CD4-positive, alpha-beta T cell treated with Interleukin-15 for 1 hour (primary cell): ENCODE measurements at places on chromosomes 4 and X.

DNA sequence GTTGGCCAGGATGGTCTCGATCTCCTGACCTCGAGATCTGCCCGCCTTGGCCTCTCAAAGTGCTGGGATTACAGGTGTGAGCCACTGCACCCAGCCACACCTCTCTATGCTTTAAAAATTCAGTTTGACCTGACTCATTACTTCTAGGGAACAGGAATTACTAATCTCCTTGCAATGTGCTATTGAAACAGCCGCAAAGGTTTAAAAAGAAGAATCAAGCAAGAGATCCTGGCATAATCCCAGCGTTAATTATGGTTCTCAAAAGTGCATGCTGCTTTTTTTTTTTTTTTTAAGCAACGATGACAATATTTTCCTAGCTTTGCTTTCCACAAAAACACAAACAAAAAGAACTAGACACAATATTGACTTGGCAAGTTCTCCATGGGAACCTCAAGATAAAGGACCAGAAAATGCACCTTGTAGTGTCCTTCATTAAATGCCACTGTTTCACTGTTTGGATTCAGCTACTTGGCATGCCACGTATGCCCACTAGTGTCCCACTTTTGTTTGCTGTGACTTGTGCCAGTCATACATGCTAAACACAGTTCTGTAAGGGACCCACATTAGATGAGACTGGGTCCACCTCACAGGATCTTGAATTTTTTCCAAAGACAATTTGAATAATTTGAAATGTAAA lies 112.6 kb upstream of the PPARGC1A start:
- DNase-seq = no peak

DNA sequence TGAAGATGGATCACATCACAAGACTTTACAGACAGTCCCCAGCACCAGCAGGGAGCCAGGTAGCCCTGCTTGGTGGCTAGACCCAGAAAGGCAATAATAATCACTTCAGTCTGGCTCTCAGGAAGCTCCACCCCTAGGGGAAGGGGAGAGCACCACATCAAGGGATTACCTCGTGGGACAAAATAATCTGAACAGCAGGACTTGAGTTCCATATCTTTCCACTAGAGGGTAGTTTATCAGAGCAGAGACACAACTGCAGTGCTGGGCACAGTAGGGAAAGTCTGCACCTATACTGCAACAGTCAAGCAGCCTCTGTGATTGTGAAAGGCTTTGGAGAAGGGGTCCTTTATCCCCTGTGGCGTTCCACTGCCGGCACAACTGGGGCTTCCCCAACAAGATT lies 547.0 kb upstream of the POU3F4 start:
- no peak for DNase-seq

DNA sequence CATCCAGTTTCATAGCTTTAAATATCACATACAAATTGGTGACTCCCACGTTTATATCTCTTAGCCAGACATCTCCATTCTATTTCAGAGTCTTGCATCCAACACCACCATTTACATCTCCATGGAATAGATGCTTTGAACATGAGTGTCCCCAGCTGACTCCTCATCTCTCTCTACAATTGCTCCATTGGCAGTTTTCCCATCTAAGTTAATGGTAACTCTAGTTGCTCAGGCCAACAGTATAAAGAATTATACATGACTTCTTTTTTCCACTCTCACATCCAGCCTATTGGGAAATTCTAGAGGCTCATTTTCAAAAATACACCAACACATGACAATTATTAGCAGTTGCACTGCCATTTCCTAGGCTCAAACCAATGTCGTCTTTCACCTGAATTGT lies 388.2 kb downstream of the STIM2 start:
- DNase-seq = no peak

- DNase-seq = no peak
These were observed 48.1 kb downstream of the SMC1A start for GRCh38 chrX:53374222-53374820.

GRCh38 chr4:168908851-168909273 lies 101.2 kb downstream of the CBR4 start:
- no peak for DNase-seq

DNA sequence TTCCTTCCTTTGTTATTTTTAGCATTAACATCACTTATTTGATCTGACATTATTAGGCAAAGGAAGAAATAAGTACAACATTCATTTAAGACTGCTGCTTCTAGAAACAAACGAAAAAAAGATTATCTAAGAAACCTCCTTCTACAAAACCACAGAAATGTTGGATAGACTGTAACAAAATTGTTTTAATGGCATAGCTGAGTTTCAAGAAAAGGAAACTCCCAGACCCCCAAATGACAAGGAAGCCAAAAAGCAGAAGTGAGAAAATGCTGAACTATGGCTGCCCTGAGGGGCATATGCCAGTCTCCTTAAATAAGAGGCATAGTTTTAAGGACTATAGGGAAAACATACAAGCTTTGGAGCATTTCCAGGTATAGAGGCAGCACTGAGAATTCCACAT lies 1431.6 kb upstream of the TENM3 start:
- DNase-seq = no peak

DNA sequence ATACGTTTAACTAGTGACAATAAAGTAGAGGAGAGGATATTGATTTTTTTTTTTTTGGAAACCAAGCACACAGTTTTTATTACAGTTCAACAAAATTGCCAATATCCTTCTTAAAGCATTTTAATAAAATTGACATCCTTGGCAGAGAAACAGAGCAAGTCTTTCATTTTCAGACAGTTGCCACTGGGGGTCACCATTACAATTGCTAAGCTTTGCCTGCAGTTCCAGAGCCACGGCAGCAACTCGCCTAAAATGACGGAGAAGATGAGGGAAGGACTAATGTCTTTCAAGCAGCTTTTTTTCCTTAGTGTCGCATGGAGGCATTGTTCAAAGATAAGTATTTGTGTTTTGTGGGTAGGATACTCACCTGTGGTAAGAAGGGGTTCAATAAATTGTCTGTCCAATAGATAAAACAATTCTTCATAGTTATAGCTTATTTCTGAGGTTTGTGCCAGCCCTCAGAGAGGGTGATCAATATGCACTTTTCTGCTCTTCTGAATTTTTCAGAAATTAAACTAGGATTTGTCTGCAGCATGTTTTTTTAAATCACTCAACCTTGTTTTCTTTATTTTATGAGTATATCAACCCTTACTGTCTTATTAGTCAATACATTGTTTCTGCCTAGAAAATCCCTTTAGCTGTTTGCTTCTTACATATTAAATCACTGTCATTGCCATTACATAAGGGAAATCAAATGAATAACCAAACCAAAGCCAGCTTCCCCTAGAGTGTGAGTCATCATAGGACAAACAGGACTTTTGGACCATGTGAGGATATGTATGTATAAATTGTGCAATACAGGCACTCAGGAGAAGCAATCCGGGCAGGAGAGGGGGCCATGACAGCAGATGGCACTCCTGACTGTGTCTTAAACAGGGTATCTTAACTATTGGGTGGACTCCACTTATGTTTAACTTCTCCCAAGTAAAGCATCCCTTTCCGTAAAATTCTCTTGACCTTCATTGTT lies 508.1 kb upstream of the ARX start:
- DNase-seq = no peak

GRCh38 chr4:26206339-26206738 lies 114.5 kb upstream of the RBPJ start:
- no peak for DNase-seq

DNA sequence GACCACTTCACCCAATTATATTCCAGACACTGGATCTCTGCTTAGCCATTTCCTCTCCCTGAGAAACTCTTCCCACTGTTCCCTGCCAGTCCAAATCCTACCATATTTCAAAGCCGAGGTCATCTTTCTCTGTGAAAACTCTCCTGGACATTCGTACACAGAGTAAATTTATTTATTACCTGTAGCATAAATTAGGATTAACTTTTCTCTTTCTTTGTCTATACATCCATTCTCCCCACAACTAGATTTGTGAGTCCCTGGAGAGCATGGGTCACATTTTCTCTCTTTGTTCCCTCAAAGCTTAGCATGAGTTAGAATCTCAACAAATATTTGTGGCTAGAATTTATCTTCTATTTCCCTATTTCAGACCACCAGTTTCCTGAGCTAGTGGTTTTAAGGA lies 27.8 kb upstream of the SMIM10 start:
- no peak for DNase-seq

GRCh38 chr4:79980448-79980847 lies 92.6 kb downstream of the ANTXR2 start:
- no peak for DNase-seq

DNA sequence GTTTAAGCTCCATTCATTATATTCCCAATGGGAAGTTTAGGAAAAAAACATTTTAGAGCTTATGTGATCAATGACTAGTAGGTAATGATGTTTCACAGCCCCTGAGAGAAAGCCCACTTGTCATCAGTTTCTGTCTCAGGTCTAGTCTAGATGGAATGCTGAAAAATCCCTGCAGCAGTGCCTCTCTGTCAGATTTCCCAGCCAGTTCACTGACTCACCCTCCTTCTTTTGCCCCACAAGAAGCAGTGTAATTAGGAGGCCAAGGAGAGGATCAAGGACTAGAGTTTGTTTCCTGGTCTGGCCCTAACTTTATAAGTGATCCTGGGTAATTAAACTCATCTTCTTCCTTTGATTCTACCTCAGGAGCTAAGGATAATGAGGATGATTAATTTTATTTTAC lies 118.7 kb upstream of the ANXA3 start:
- DNase-seq = no peak

DNA sequence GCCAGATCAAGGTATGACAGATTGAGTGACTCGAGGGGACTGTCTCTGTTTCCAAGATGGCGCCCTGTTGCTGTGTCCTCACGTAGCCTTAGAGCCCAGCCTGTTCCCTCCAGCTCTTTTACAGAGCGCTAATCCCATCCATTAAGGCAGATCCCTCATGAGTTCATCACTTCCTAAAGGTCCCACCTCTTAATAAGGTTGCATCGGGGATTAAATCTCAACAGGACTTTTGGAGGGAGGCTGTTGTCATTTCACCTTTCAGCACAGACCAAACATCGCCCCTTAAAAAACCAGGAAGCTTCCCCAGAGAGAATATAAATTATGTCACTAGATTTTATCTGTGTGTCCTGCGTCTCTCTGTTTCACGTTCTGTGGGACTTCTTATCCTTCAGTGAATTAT lies 32.6 kb upstream of the DHRSX start:
- DNase-seq = no peak

GRCh38 chr4:177263818-177264217 lies 45.9 kb upstream of the NEIL3 start:
- no peak for DNase-seq

DNA sequence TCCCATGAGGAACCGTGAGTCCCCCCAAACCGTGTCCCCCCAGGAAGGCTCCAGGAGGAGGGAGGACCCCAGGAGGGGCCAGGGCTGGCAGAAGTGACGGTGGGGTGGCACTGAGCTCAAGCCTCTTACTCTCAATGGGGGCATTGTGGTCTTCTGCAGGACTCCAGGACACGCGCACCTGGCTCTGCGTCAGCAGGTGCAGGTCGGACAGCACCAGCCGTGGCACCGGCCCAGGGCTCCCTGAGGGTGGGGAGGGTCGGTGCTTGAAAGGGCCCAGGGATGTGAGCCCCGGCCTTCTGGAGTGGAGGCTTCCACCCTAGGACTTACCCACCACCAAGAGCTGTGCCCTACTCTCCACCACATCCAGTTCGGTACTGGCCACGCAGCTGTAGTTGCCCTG lies 18.3 kb downstream of the L1CAM start:
- DNase-seq = no peak

DNA sequence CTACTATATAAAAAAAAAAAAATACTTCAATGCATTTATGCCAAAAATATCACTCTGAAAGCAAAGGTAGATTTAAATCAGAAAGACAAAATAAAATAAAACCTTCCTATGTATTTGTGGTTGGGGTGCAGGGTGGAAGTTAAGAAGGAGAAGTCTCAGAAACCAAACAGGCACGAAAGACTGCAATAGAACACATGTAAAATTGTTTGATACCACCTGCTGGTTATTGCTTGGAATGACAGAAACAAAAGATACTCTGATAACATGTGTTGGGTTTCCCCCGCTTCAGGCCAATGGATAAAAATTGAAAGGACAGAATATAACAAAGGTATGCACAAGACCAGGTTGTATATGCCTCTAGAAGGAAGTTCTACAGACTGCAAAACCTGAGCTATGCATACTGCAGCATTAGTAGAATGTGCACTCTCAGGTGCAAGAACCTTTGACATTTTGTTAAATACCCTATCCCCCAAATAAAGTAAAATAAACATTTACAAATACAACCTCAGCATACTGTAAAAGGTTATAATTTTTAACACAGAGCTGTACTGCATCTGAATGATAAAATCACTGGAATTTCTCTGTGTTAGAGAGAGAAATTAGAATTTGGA lies 118.8 kb downstream of the GABRA2 start:
- DNase-seq = no peak

- DNase-seq = no peak
These were observed 80.8 kb upstream of the RPS6KA3 start for GRCh38 chrX:20347481-20347880.

GRCh38 chr4:152063621-152064240 lies 302.9 kb upstream of the GATB start:
- peak; percentile 39 for DNase-seq

- no peak for DNase-seq
These were observed 60.8 kb downstream of the PCDH18 start for GRCh38 chr4:137471461-137471860.

DNA sequence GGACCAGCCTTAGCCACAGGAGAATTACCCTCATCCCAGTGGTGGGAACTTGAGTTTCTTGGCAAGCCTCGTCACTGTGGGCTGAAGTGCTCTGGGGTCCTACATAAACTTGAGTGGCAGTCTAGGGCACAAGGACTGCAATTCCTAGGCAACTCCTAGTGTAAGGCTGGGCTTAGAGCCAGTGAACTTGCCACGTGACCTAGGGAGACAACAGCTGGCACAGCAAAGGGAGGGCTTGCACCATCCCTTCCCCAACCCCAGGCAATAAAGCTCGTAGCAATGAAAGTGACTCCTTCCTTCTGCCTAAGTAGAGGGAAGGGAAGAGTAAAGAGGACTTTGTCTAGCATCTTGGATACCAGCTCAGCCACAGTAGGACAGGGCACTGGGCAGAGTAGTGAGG lies 81.8 kb downstream of the TEX11 start:
- no peak for DNase-seq

- no peak for DNase-seq
These were observed 223.0 kb upstream of the ZIC3 start for GRCh38 chrX:137342969-137343368.

DNA sequence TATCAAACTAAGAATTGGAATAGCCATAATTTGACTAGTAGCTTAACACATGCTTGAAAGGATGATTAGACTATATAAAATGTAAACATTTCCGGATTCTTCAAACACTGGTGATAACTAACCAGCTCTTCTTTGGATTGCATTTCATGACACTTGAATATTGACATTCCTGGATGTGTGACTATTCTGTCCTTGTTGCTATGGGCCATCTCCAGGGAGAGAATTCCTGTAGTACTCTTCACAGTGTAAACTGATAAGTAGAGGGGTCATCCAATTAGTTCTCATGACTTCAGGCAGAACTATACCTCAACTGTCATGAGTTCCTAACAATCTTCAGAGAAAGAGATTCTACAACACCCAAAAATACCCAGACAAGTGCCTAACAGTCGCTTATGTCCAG lies 1026.7 kb upstream of the TENM3 start:
- no peak for DNase-seq

DNA sequence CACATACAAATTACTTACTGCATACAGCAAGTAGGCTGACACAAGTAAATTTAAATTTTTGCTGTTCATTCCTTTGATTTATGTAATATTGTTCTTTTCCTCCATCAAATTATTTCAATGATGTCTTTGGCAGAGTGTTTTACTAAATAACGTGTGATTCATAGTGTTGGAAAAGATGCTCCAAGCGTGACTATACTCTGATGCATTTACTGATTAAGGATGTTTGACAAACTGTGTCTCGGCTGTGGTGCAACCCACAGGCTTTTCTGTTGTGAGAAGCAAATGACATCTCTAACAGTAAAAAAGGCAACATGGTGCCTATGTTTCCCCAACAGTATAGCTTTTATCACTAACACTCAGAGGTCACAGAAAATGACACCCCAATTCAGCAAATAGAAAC lies 540.9 kb downstream of the PPP4R3C start:
- no peak for DNase-seq
